ENCODE measurements at places on chromosomes 5 and 9.

DNA sequence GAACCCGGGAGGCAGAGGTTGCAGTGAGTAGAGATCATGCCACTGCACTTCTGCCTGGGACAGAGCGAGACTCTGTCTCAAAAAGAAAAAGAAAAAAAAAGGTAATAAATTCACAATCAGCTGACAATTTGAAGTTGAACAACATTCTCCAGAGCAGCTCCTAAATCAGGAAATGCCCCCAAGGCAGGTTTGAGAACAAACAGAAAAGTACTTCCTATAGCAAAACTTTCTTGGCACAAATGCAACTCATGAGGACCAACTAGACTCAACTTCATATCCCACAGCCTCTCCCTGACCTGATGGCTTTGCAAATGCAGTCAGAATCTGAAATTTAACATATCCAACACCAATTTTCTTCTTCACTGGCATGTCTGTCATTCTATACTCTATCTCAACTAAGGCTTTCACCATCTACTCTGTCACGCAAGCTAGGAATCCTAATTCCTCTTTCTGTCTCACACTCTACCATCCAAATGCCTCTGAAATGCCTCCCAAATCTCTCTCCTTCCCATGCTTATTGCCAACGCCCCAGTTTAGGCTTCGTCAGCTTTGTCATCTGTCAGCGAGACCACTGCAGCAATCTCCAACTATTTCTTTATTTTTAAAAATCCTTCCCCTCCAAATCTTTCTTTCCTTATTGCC, 113.3 kb downstream of the MAPKAP1 start:
- DNase-seq: no peak

DNA sequence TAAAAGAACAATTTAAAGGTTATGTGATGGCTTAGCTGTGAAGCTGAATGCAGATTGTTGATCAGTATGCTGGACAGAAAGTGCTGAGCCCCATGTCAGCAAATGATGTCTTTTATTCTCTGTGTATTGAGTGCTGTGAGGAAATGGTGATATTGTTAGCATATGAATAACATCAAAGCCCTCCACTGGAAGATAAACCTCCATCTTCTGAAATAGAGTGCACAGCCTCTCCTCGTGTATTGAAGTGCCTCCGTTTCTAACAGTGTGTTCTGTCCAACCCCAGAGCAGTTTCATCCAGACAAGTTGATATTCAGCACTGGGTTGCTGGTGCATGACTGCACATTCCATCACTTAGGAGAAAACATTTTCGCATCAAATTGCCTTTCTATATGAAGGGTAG, 242.9 kb downstream of the CSNK1G3 start:
- DNase-seq: peak; percentile 64

GRCh38 chr9:106835840-106836239, 27.1 kb upstream of the ZNF462 start:
- DNase-seq: no peak

- DNase-seq: no peak
These were observed 361.6 kb downstream of the ICE1 start for GRCh38 chr5:5784101-5784500.

DNA sequence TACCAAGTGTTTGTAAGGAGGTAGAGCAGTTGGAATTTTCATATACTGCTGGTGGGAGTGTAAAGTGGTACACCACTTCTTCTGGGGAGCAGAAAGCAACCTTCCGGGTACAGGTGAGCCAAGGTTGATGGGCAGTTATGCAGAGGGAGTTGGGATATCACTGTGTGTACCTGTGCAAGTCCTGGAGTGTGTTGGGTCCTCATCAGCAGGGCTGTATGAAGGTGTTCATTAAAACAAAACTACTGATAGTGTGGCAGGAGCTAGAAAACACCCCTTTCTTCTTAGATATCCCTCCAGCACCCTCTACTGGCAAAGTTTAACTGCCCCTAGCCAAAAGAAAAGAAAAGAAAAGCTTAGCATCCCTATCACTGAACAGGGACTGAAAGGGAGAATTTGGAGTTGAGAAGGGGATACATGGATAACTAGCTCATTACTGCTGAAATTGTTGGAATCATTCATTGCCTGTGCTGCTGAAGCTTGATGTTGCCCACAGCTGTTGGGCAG, 10.7 kb downstream of the MARCHF6 start:
- no peak for DNase-seq

DNA sequence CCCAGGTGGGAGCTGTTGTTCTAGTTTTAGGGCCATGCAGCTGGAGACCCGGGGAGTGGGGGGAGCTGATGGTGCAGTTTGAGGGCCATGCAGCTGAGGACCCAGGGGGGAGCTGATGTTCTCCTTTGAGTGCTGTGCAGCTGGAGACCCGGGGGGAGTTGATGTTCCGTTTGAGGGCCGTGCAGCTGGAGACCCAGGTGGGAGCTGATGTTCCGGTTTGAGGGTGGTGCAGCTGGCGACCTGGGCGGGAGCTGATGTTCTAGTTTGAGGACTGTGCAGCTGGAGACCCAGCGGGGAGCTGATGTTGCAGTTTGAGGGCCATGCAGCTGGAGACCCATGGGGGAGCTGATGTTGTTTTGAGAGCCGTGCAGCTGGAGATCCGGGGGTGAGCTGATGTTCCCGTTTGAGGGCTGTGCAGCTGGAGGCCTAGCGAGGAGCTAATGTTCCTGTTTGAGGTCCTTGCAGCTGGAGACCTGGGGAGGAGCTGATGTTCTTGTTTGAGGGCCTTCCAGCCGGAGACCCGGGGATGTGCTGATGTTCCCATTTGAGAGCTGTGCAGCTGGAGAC, 14.6 kb downstream of the PDCD6 start:
- no peak for DNase-seq

GRCh38 chr9:82934949-82935348, 128.0 kb downstream of the RASEF start:
- no peak for DNase-seq

- DNase-seq: no peak
These were observed 122.3 kb downstream of the SEMA5A start for GRCh38 chr5:9423571-9423970.

- no peak for DNase-seq
These were observed 287.0 kb downstream of the GAS1 start for GRCh38 chr9:86660146-86660943.

DNA sequence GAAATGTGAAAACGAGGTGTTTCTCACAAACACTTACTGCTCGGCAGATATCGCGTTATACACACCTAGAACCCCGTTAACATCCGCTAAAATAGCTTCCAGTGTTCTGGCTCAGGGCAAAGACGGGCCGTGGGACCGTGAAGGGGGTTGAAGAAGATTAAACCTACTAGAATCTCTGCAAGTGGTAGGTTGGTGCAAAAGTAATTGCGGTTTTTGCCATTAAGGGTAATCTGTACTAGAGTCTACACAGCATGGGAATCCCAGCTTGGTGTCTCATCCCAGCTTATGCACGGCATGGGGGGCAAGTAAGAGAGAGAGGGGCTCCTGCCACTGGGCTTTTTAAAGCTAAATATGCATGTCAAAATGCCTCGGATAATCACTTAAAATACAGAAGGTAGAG, 43.9 kb downstream of the HRH2 start:
- no peak for DNase-seq
